ENCODE measurements at places on chromosomes 2 and 18.

DNA sequence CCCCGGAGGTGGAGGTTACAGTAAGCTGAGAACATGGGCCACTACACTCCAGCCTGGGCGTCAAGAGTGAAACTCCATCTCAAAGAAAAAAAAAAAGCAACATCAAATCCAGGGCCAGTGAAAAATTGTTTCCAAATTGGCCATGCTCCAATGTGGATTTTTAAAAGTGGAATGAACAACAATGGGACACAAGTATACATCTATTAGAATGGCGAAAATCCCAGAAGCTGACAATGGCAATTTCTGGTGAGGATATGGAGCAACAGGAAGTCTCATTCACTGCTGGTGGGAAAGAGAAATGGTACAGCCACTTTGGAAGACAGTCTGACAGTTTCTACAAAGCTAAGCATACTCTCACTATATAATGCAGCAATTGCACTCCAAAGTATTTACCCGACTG is 161.4 kb downstream of the UXS1 start:
- DNase-seq: no peak

DNA sequence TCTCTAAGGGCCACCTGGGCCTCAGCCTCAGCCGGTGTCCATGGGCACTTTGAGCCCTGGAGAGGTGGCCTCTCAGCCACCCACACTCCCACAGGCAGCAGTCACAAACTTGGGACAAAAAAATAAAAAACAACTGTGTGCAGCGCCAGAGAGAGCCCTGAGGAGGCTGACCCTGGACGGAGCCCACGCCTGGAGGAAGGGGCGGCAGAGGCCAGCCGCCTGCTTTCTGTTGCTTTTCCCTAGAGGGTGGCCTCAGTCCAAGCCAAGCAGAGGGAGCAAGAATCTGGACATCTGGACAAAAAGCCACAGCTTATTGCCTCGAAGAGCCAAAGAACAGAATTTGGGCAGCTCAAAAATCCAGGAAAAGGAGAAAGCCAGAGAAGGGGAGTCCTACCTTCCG is 43.3 kb upstream of the LDLRAD4 start:
- no peak for DNase-seq

GRCh38 chr2:78682781-78683180 is 342.7 kb upstream of the REG3G start:
- no peak for DNase-seq

DNA sequence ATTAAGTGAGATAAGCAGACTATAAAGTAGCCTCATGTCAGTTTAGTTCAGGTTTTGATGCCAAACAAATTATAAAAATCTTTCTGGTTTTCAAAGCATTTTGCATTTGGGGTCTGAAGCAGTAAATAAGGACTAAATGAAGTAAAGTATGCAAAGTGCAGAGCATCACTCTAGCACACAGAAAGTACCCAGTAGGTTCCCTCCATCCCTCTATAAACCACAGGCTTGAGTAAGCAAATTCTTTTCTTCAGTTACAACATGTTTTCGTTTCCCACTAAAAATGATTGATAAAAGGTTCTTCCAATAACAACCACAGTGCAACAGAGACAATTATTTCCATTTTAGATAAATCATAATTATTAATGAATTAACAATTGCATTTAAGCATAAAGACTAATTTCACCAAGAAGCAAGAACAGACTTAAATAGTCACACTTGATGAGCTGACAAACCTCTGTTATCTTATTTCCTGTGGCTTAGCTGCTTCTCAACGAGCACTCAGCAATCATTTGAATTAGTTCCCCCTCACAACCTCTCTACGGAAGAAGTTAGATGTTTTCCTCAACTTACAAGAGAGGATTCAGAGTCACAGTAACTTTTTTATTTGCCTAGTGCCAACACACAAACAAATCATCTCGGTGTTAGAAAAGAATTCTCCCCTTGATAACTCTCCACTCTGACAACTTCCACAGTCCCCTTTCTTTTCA is 249.8 kb downstream of the NBAS start:
- no peak for DNase-seq

DNA sequence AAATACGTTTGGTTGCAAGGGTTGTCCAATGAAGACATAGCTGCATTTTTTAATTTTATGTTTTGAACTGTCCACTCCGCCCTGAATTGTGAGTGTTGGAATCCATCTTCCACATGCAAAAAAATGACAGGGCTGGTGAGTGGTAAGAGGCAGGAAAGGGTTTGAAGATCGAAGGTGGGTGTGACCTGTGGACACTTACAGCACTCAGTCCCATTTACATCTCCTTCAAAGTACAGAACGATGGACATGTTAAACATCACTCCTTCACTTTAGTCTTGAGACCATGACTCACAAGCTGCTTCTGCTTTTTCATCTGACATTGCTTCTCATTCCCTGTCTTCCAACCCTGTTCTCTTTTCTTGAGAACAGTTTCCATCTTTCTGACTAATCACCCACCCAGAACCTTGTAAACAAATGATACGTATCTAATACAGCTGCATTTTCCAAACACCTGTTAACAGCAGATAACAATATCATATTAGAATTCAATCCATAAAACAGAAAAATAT is 179.3 kb downstream of the ZNF516 start:
- no peak for DNase-seq
